ENCODE measurements at places on chromosomes 12 and 14.

GRCh38 chr12:116320791-116321217, 43.3 kb upstream of the MED13L start:
- peak; percentile 59 for DNase-seq

DNA sequence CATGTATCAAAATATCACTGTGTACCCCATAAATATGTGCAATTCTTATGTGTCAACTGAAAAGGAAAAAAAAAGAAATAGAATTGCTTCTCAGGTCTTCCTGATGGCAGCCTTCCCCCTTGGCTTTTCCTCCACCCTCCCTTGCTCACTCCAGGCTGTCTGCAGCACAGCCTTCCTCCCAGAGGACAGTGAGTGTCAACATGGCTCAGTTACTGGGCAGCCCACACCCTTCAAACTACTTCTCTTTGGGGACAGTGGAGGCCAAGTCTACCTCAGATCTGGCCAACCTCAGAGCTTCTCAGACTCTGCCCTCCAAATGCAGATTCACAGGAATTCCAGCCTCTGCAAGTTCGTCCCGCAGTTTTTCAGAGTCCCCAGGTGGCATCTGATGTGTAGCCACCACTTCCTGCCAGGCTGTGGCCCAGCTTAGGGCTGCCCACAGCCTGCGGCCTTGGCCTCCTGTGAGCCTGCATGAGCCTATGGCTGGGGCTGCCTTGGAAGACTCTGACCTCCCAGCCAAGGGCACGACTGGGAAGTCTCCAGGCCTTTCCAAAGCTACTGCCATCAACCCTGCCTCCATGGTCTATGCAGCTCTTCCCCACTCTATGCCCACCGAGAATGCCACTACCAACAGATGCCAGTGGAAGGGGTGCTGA, 148.0 kb upstream of the PWP1 start:
- no peak for DNase-seq

- DNase-seq: no peak
Measured at GRCh38 chr12:97530245-97530644, 67.6 kb downstream of the RMST start.

- no peak for DNase-seq
Measured at GRCh38 chr12:4943938-4944284, 34.2 kb downstream of the KCNA1 start.

- no peak for DNase-seq
Measured at GRCh38 chr12:43665091-43665490, 93.5 kb downstream of the PUS7L start.

DNA sequence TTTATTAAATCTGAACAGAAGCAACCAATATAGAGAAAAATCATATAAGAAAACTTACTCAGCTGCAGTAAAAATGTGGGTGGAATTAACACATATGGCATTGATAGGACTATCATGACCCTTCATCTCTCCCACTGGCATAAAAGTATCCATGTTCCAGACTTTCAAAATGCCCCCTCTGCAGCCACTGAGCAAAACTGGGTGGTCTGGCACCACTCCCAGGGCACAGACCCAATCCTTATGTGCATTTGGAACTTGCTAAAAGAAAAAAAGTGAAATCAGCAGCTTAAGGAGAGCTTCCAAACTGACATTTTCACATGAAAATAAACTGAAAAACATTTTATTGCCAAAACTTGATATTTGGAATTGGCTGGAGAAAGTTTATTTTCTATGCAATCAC, 141.5 kb downstream of the KIF21A start:
- DNase-seq: no peak

- DNase-seq: peak; percentile 91
Measured at GRCh38 chr12:96094201-96094600, 58.8 kb upstream of the LTA4H start.

DNA sequence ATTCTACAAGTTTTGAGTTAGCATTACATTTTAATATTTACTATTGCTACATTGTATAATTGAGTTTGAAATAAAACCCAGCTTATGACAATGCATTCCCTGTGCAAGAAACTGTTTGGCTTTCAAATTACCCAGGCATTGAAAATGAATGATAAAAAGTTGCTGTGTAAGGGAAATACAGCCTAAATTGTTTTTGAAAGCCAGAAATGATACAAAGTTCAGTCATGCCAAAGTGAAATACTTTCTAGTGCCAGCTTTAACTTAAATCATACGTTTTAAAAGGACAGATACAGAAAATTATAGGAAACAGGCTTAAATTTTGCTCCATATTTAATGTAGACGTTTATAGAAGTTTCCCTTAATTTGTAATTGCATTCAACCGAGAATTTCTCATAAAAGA, 2.8 kb downstream of the MGAT2 start:
- no peak for DNase-seq

DNA sequence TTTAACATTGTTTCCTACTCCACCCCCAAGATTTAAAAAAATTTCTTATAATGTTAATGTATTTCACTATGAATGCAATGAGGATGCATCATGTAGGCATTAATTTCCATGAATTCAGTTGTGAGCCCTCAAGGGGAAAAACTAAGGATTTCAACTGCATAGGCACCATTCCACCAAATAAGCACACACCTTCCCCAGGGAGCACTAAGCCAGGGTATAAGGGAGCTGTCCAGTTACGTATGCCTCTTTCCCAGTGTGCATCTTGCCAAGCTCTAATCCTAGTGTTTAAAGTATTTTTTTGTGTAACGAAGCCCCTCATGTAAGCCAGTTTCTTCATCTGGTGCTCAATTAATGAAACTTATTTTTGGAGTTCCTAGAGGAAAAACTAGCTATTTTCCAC, 6.6 kb downstream of the FERMT2 start:
- DNase-seq: no peak

DNA sequence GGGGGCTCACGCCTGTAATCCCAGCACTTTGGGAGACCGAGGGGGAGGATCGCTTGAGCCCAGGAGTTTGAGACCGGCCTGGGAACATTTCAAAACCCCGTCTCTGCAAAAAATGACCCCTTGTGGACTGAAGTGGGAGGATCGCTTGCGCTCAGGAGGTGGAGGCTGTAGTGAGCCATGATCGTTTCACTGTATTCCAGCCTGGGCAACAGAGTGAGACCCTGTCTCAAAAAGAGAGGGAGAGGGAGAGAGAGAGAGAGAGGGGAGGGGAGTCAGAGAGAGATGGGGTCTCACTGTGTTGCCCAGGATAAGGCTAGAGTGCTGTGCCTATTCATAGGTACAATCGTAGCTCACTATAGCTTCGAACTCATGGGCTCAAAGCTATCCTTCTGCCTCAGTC, 2.8 kb downstream of the FGD4 start:
- DNase-seq: no peak

- DNase-seq: no peak
Measured at GRCh38 chr14:61489932-61490331, 168.6 kb downstream of the PRKCH start.

DNA sequence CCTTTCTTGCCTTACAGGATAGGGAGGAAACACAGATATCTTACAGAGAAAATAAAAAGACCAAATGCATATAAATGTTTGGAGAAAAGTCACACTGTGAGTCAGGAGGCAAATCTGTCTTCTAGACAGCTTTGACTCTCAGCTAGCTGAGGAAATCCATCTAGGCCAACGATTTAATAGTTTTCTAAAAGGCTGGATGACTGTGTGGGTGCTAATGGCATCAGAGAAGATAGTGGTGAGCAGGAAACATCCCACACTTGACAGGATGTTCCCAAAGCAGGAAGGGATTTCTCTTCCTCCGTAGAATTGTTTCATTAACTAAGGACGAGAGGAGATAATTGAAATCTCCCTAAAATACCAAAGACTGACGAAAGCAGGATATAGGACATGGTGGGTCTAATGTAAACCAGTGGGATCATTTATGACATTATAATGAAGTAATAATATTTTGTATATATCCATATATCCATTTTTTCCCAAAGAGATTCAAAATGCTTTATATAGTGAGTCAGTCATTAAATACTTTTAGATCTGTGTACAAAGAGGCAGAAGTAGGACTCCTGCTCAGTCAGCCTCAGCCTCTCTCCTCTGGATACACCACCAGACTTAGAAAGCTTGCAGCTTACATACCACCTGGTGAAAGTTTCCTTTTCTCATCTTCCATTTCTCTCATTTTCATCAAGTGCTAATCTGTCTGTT, 44.3 kb upstream of the PSMA6 start:
- DNase-seq: no peak

- no peak for DNase-seq
Measured at GRCh38 chr12:44372259-44372658, 503.9 kb downstream of the NELL2 start.

GRCh38 chr12:93302331-93303229, 75.1 kb upstream of the NUDT4 start:
- no peak for DNase-seq

GRCh38 chr12:128316973-128317526, 50.1 kb downstream of the TMEM132C start:
- no peak for DNase-seq

GRCh38 chr12:124191966-124192365, 102.9 kb upstream of the RFLNA start:
- DNase-seq: no peak

- no peak for DNase-seq
Measured at GRCh38 chr14:105102361-105102870, 37.2 kb upstream of the GPR132 start.

DNA sequence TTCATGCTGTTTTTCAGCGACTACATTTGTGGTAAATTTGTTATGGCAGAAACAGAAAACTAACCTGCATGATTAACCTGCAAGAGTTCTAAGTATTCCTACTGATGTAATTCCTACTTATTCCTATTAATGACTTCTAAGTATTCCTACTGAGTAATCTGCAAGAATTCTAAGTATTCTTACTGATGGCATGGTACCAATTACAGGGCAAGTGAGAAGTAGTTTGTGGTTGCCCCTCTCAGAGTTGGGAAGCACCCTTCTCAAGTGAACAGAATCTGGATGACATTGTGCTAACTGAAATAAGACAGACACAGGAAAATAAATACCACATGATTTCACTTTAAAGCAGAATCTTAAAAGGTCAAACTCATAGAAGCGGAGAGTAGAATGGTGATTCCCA, 100.9 kb upstream of the CPNE8 start:
- no peak for DNase-seq

DNA sequence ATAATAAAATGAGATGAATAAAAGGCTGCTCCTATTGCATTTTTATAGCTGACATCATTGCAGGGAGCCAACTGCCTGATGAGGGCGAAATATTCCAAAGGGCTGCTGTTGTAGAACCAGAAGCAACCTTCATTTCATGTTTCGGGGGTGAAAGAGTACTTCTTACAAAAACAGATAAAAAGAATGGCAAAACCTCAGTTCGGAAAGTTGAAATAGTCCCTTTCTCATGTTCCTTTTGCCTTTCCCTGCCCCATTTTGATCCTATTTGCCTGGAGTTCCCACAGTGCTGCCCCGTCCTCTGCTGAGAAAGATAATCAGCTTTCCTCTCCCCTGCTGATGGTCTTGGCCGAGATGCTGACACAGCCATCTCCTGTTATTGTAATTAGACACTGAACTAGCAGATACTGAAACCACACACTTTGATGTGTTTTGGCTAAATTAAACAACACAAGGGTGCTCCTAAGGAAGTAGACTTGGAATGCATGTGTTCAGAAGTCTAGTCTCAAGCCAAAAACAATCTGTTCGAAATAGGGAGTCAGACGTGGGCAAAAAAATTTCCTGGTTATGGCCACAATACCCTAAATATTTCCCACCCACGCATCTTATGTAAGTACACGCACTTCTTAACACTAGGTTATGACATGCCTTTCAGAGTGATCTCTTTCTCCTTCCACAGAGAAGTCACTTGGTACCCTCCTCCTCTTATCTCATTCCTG, 117.2 kb downstream of the PPM1H start:
- no peak for DNase-seq

GRCh38 chr12:76848132-76848531, 30.7 kb downstream of the CSRP2 start:
- no peak for DNase-seq

DNA sequence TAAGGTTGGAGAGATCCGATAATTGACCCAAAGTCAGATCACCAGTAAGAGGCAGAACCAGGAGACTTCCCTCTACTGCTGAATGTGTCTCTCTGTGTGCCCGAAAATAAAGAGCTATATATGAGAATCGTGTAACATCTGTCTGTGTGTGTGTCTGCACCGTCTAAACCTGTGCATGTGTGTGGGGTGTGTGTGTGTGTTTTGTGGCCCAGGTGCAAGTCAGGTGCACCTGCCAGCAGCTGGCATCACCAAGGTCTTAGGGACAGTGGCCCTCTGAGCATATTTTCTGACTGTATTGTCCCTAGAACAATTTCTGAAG, 24.7 kb upstream of the KRT78 start:
- no peak for DNase-seq

DNA sequence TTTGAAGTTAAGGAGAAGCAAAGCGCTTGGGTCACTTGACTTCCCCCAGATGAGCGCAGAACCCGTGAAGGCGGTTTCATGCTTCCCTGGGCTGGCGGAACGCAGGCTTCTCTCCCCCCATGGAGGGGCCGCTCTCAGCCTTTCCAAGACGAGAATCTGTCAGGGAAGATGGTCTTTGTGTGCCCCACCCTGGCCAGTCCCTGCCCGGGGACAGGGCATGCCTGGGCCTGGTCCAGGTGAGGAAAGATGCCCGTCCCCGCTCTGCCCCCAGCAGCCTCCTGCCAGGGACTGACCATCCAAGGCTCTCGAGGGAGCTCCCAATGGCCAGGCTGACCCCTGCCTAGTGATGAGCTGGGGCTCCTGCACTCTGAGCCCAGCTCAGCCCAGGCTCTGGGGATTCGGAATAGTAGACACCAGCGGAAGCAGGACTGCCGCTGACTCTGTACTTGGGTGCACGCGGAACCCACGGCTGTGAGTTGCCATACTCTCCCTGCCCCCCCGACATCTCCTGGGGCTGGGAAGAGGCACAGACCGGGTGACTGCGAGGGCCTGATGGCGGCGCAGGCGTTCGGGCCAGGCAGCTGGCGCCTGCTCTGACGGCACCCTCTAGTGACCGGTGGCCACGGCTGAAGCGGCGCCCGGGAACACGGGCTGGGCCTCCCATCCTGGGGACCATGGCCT, 142.2 kb upstream of the FKBP4 start:
- DNase-seq: no peak

DNA sequence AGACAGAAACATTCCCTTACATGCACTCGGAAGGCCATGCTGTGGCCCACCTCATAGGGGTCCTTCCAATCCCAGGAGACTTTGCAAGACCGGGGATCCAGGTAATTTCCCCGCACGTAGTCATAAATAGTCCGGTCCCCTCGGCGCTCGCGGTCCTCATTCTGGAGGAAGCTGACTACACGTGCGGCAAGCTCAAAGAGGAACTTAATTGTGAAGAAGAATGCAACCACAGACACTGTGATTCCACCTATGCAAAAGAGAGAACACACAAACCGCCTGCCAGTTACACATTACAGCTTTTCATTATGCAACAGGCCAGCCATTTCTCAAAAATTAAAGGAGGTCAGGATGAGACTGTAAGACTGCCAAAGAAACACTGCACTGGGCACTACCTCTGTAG, 28.4 kb downstream of the AREL1 start:
- DNase-seq: no peak

All from T47D (cell line).